ENCODE measurements at places on chromosomes 6 and 20. TPM values are rescaled to one million over a fixed set of nuclear protein-coding genes. Genes with fewer than 3 reads are reported as not detected.

GRCh38 chr6:26431258-26432172 is 8.8 kb upstream of the BTN3A3 start:
- DNase-seq, result no peak

MUCL3 gene
- not detected for polyA plus RNA-seq

DNA sequence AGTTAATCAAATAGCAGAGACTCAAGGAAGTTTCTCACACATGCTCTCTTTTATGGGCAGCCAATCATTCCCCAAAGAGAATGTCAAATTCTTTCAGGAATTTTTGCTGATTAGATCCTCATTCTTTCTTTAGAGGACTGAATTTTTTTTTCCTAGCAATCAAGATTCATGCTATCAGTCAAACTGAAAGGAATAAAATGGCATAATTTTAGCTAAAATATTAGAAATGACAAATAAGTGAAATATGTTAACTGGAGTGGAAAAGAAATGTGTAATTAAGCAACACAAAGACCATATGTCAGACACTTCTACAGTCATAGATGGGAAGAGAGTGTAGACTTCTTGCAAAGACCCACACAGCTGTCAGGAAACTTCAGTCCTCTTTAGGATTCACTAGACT is 242.3 kb upstream of the RNF217 start:
- no peak for DNase-seq

PTCRA gene
- 0.13 TPM for polyA plus RNA-seq

GRCh38 chr20:62606016-62606415 is 36.3 kb upstream of the SLCO4A1 start:
- DNase-seq, result no peak
